Left renal pelvis (tissue), 4 donors: ENCODE measurements at places on chromosomes 6 and 20.

GRCh38 chr6:64803470-64804166 lies 903.4 kb downstream of the EYS start:
- no peak for DNase-seq

DNA sequence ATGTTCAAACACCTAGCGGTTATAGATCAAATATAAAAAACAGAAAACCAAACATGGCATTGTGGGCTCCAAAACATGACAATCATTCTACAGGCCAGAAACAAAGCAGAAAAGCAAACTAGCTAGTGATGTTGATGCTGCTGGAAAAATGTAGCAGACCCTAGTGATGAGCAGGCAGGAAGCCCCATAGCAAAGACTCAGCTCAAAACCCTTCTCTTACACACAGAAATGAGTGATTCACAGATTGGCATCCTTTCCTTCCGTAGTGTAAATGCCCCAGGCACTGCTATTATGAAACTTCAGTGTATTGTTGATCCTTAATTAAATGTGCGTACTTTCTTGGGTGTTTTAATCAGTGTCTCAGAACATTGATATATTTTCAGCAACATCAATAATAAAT lies 425.1 kb downstream of the UTRN start:
- no peak for DNase-seq

DNA sequence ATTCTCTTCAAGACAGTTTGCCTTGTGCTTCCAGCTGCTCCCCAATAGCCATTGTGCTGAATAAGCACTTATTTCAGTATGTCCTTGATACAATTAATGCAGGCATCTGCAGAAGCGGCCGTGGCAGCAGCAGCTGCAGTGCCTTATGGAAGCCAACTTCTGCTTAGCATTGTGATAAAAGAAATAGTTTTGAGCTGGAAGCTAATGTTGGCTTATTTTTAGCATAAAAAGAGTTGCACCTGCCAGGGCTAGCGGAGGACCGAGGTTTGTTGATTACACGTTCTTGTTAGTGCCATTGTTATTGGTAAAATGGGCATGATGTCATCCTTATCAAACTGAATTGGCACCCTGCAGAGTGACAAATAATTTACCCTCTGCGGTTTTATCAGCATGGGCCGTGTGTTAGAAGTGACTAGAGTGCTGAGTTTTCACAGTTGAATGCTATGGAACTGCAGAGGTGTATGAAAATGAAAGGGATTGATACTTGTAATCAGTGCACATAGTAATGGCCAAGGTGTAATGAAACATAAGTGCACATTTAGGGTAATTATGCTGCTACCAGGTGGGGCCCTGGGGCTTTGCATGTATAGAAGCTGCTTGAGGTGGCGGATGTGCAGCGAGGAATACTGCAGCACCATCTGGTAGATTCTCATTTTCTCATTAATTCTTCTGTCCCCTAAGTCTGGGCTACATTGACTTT lies 334.3 kb downstream of the CDKAL1 start:
- DNase-seq = no peak

DNA sequence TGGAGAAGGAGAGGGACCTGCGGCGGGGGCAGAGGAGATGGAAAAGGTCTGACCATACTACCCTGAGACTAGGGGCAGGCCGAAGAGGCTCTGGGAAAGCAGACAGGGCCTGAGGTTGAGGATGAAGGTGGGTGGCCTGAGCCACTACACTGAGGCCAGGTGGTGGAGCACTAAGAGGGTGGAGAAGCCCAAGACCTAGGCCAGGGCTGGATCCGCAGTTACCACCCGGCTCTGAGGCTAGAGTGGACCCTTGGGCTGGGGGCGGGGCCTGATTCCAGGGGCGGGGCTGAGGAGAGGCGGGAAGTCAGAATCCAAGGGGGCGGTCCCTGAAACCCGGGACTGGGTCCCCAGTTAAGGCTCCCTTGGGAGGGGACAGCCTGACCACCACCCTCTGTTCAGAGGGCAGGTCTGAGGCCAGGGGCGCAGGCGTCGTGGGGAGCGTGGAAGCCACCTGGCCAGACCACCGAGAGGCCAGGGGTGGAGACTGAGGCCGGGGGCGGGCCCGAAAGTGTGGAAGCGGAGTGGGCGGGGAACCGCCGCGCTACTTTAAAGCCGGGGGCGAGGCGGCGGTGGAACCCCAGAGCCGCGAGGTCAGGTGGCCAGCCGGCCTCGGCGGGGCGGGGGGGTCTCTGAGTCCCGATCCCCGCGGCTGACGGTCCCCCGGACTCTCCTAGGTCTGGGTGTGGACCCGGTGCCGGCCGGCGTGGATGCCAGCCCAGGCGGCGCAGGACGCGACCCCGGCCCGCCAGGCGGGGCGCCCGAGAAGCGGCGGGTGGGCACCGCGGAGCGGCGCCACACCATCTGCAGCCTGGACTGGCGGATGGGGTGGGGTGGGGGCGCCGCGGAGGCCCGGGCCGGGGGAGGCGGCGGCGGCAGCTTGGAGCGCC lies 8.3 kb downstream of the CCM2L start:
- no peak for DNase-seq

DNA sequence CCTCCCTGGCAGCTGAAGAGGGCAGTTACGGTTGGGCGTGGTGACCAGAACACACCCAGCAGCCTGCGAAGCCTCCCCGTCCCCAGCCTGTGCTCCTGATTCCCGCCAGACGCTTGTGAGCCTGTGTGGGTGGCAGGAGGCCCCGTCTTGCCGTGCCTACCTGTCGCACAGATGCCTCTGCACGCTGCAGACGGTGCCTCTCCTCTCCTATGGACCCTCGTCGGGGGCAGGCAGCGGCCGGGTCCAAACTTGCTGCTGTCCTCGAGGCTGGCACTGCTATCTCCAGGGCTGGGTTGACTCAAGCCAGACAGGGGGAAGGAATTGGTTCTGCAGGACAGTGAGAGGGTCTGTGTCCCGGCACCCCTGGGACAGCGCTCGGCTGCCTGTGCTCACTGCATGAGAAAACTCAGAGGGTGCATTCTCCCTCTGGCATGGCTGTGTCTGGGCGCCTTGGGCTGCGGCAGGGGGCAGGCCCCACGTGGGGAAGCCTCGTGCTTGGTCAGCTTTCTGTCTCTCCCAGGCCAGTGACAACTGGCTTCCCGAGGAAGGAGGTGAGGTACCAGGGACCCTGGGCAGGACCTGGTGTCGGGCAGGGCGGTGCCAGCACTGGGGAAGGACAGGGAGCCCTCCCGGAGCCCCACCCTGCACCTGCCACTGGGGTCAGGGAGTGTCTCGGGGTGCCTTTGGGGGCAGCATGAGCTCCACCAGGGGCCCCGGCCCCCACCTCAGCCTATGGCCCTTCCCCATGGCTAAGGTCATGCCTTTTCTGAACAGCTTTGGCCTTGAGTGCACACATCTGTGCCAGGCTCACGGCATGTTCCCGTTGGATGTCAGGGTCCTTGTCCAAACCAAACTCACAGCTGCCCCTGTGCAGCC lies 127.5 kb downstream of the TAF4 start:
- no peak for DNase-seq

DNA sequence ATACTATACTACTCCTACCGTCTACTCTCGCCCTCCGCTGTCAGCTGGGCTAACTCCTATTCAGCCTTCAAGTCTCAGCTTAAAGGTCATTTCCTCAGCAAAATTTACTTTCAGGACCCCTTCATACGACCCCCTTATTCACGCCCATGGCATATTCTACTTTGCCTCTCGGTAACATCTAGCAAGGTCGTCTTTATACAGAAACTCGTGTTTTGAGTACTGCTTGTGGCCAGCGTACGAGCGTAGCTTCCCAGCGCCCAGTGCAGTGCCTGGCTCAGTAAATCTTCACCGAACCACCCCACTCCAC lies 546 bp downstream of the CRNKL1 start:
- DNase-seq = no peak

GRCh38 chr6:167275436-167275835 lies 15.7 kb upstream of the UNC93A start:
- DNase-seq = no peak

DNA sequence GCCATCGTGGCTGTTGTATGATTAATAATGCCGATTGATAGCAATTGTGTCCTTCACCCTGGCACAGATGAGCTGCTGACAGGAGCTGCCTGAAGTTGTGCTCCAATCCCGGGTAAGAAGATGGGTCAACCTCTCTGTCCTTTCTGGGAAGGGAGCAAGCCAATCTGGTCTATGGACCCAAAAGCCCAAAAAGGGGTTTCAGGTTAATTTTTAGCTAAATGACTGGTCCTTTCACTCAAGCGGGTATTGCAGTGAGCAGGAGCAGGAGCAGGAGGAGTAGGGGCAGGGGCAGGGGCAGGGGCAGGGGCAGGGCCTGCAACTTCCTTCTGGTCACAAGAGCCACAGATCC lies 164.8 kb downstream of the TAF4 start:
- no peak for DNase-seq

DNA sequence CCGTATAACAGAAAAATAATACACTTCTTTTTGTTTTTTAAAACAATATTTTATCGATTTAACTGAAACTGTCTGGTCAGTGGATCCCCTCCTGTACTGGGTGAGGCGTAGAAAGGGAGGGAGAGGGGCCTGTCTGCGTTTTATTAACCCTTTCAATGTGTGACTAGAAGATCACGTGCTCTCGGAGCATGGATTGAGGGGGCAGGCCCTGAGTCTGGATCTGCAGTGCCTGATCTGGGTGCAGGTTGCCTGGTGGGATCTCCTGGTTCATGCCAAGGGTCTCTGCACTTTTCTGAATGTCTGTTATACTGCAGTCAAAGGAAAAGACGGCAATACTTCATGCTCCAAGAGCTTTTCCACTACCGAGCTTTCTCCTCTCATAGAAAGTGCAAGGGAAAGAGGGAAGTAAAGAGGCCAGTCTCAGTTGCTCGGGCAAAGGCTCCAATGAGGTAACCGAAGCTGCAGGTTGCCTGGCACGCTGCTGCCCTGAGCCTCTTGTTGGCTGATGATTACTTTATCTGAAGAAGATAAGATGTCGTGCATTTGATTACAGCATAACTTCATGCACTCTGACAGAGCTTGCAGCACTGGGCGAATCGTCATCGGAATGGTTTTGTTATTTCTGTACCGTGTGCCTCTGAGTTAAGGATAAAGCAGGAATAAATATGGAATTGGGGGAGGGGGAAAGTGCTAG lies 167.5 kb upstream of the PMEPA1 start:
- no peak for DNase-seq

DNA sequence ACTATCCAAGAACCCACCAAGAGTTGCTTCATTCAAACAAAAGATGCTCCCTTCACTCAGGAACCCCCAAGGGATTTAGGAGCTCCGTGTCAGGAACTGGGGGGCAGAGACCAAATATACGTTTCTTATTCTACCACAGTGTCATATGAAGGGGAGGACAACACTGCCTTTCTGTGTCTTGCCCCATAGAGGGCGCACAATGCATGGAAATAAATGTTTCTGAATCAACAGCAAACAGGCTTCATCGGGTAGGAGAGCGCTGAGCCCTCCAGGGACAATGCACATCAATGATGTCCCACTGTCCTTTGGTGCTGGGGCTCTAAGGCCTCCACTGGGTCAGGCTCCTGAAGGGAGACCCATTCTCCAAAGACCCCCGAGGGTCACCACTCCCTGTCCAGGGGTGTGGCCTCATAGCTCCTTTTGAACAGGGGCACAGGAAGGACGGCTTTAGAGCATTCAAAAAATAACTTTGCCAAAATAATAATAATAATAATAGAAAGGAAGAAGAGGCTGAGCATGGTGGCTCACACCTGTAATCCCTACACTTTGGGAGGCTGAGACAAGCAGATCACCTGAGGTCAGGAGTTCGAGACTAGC lies 31.1 kb downstream of the PLG start:
- DNase-seq = peak; percentile 29

GRCh38 chr6:87213364-87213763 lies 58.0 kb downstream of the ZNF292 start:
- no peak for DNase-seq

DNA sequence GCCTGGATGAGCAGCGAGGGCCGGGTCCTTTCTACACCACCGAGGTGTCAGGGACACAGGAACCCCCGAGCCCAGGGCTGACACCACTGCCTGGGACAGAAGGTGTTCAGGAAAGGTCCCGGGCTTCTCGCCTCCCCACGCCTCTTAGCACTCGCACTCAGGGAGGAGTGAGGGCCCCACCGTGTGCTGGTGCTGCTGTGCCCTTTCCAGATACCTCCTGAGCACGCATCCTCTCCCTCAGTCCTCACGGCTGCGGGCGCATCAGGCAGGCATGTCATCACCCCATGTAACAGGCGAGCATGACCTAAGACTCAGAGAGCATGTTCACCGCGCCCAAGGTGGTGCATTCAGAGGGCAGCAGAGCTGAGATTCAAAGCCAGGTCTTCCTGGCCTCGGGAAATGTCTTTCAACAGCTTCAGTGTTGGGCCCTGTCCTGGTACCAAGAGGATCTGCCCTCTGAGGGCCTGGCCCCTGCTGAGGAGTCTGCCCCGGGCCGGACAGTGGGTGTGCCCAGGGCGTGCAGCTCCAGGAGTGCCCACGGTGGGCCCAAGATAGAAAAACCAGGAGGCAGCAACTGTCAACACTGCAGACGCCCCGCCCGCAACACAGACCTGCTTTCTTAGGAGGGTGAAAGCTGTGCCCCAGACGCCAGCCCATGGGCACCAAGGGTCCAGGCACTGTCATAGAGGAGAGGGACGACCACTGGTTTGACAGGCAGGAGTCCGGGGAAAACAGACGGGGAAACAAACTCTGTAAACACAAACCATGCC lies 29.2 kb downstream of the TGM2 start:
- no peak for DNase-seq

- no peak for DNase-seq
Observed at GRCh38 chr20:21665687-21666446, 39.6 kb upstream of the PAX1 start.

DNA sequence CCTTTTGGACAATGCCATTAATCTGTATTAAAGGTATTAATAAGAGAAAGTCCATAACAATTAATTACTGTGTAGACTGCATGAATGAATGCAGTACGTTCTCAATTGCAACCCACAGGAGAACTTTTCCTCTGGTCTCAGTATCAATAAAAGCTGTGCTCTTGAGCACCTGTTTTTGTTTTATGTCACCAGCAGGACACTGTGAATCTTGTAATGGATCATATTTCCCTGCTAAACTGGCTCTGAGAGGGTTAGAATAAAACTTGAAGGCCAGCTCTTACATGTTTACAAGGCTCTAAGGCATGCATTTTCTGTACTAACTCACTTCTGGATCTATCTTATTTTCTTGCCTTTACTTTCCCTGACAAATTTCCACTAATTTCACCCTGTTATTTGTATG lies 214.3 kb upstream of the PLN start:
- DNase-seq = no peak

DNA sequence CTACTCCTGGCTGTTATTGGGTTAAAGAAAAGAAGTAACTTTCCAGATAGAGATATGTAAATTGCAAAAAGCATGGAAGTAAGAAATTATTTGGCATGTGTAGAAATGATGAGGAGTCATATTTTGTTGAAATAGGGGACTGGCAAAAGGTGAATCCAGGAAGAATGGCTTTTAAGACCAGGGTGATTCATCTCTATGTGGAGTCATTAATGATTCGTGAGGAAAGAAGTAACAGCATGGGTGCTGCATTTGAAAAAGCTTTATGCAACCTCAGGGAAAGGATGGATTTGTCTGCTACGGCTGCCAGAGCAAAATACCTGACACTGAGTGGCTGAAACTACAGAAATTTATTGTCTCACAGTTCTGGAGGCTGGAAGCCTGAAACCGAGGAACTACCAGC lies 14.8 kb upstream of the SYNE1 start:
- no peak for DNase-seq

GRCh38 chr6:150764334-150765066 lies 101.0 kb upstream of the MTHFD1L start:
- no peak for DNase-seq
